Cardiac septum (tissue), 1 donor: ENCODE measurements at places on chromosomes 1 and 21.

- peak; percentile 97 for DNase-seq
Observed at GRCh38 chr1:32221980-32222755, at the start of the genes EIF3I and TMEM234. Gene EIF3I (plus strand): TSS chr1:32222407. CDS start chr1:32222442, 35 bp downstream. Gene TMEM234 (minus strand): TSS chr1:32222353. CDS start chr1:32222322, 31 bp downstream.

GRCh38 chr21:44948426-44949120 lies 8.7 kb downstream of the SLX9 start:
- peak; percentile 57 for DNase-seq

- no peak for DNase-seq
Observed at GRCh38 chr1:180675586-180675985, 43.8 kb downstream of the XPR1 start.

- DNase-seq = no peak
Observed at GRCh38 chr21:29407571-29407970, 108.8 kb downstream of the BACH1 start.

DNA sequence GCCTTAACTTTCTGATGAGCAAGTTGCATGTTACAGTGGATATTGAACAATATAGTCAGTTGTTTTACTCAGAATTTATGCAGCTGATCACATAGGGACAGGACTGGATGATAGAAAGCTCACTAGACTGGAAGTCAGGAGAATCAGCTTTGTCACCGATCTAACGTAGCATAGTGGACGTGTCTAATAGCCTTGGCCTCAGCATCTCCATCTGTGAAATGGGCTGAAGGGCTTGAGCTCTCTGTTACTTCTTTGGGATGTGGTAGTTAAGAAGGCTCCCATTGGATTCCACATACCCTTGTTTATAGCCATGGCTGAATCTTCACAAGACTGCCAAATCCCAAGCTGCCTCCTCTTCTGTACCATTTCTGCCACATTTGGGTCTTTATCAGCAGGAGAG lies 190.6 kb downstream of the GRIK1 start:
- DNase-seq = no peak

- no peak for DNase-seq
Observed at GRCh38 chr1:112470966-112471365, 37.8 kb upstream of the WNT2B start.

- DNase-seq = no peak
Observed at GRCh38 chr1:239987103-239987745, 104.5 kb upstream of the FMN2 start.

DNA sequence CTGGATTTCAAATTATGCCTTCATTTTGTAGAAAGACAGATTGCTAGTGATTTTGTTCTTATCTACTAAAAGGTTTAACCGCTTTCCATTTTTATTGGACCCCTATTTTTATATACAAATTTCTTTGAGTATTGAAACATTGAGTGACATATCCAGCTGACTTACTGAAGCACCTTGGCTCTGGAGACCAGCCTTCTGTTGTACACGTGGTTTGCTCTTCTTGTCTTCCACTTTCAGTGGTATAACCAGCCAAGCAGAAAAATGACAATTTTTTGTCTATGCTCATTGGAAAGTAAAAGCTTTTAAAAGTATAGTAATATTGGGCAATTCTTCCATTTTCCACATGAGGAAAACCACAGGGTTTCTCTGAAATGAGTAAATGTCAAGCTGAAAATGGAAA lies 4.4 kb downstream of the F13B start:
- no peak for DNase-seq

DNA sequence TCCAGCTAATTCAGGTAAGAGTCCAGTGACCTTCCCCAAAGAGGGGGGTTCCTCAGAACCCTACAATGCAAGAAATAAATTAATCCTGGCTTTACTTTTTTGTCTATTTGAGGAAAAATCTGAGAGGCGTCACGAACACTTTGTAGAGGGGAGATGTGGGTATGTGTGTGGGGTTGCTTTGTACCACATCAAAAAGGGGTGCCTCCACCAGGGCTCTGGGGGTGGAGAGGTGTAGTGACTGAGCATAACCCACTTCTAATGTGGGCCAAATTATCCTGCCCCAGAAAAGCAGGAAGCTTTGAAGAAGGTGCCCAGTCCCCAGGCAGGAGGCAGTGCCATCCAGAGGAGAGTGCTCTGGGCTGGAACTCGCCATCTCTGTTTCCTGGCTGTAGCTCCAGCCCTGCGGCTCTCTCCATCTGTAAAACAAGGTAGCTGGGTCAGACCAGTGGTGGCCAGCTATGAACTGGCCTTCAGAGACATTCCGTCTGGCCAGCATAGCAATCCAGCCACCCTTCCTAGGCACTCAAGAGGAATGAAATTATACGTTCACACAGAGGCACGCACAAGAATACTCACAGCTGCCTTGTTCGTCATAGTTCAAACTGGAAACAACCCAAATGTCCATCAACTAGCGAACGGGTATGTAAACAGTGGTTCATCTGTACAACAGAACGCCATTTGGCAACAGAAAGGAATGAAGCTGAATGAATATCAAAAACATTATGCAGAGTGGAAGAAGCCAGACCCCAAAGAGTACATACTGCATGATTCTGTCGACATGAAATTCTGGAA lies 45.4 kb upstream of the TNFRSF1B start:
- no peak for DNase-seq
